ENCODE measurements at places on chromosomes 6 and 20. TPM values are rescaled to one million over a fixed set of nuclear protein-coding genes. Genes with fewer than 3 reads are reported as not detected.

DNA sequence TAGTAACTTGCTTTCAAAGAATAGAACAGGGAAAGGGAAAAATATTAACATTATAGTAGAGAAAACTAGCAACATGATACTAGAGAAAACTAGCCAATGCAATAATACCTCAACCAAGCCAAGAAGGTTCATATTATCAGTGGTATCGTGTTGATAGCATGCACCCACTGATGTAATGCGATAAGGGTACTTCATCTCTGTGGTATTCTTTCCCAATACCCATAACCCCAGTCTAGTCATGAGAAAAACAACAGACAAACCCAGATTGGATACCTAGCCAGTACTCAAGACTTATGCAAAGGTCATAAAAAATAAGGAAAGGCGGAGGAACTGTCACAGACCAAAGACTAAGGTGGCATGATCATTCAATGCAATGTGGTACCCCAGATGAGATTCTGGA is 21.0 kb downstream of the BLOC1S5 start:
- DNase-seq: no peak

Gene CDC40
- 17.5 TPM for total RNA-seq

- no peak for DNase-seq
Observed at GRCh38 chr6:35260591-35261570, 1.3 kb downstream of the ZNF76 start.

DNA sequence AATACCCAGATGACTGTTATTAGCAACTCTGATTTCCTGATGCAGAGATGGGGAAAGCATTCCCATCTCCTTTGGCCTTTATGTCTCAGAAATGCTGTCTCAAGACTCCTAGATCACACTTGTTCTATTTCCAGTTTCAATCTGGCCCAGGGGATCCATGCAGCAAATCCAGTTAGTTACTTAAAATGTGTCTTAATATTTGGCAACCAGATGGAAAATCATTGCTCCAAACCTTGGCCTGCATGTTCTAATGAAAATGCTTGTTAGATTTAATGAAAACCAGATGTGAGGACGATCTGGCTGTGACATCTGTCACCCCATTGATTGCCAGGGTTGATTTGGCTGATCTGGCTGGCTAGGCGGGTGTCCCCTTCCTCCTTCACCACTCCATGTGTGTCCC is 125.2 kb downstream of the TSHZ2 start:
- no peak for DNase-seq

Gene SIRPG
- not detected for total RNA-seq

DNA sequence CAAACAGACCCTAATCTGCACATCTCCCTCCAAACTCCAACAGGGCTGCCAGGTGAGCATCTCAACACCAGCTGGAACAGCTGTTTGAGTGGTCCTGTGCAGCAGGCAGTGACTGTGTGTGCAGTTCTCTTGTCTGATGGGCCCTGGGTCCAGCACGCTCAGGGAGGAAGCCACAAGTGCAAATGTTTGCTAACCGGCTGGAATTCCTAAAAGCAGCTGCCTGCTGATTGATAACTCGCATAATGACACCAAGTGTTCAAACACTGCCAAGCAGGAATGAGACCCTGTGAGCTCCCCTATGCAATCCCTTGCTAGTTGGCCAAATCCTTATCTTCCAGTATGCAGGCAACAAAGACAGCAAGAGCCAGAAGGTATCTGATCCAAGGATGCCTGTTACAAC is 650.6 kb downstream of the CBLN4 start:
- no peak for DNase-seq

- no peak for DNase-seq
Observed at GRCh38 chr20:22449188-22449973, 135.0 kb downstream of the FOXA2 start.

DNA sequence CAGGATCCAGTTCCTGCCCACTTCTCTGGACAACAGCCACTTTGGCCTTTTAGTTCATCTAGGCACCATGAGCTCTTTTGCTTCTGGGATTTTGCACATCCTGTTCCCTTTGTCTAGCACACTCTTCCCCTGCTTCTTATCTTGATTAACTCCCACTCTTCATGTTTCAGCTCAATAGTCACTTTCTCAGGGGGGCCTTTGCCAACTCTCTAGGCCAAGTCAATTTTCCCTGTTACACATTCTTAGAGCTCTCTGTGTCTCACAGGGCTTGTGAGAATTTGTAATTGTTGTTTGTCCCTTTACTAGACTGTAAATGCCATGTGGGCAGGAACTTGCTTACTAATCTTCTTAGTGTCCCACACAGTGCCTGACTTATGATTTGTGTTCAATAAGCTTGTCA is 58.1 kb upstream of the EPB41L1 start:
- no peak for DNase-seq

DNA sequence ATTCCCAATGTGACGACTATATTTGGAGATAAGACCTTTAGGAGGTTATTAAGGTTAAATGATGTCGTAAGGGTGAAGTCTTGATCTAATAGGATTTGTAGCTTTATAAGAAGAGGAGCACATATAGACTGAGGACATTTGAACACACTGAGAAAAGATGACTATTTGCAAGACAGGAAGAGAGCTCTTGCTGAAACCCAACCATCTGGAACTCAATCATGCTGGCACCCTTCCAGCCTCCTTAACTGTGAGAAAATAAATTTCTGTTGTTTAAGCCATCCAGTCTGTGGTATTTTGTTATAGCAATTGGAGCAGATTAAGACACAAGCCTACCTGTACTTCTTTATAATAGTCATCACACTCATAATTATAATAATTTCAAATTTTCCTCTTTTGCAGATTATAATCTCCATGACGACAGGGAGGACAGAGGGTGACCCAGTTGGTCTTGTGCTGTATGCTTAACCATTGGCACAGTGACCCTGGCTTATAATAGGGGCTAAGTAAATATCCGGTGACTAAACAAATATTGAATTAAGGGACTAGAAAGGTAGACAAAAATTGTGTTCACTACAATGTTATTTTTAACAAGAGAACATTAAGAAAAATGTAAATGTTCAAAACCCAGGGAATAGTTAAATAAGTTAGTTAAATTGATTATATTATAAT is 206.4 kb upstream of the HDDC2 start:
- no peak for DNase-seq

DNA sequence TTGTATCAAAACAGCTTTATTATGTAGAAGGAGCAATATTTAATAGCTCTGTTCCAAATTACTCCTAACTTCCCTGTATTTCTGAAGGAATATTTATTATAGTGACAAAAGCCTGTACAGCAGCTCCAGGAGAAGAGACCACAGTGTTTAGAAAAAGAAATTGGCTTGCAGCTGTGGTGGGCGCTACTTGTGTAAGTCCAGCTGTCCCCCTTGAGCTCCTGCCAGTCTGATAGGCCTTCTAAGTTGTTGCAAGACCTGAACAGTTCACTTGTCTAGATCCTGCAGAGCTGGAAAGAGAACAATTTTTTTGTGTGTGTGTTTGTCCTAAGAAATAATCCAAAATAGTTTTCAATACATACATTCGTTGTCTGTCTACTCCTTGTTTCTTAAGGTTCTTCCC is 86.6 kb downstream of the JARID2 start:
- DNase-seq: no peak

DNA sequence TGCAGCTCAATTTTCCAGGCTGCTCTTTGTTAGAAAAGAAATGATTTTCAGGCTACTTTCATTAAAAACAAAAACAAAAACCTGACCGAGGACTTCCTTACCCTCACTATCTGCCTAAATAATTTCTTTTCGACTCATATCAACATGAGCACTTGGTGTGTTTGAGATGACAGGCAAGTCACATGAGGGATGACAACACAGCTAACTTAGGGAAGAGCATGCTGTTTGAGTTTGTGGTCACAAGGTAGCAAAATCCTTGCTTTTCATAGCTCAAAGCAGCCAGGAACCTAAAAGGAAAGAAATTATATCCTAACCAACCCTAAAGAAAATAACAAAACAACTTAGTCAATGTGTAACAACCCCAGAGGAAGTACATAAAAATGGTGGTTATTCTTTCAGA is 459.5 kb downstream of the KIF16B start:
- no peak for DNase-seq

- peak; percentile 1 for DNase-seq
Observed at GRCh38 chr6:92777146-92777740, 642.1 kb downstream of the EPHA7 start.

- DNase-seq: no peak
Observed at GRCh38 chr6:3265671-3266070, 6.9 kb downstream of the PSMG4 start.

- peak; percentile 94 for DNase-seq
Observed at GRCh38 chr6:107304421-107305025, 154.8 kb downstream of the PDSS2 start.

Gene VIP
- not detected for total RNA-seq

Gene NDRG3
- total RNA-seq: 20.8 TPM

Gene CD24
- total RNA-seq: 397 TPM

DNA sequence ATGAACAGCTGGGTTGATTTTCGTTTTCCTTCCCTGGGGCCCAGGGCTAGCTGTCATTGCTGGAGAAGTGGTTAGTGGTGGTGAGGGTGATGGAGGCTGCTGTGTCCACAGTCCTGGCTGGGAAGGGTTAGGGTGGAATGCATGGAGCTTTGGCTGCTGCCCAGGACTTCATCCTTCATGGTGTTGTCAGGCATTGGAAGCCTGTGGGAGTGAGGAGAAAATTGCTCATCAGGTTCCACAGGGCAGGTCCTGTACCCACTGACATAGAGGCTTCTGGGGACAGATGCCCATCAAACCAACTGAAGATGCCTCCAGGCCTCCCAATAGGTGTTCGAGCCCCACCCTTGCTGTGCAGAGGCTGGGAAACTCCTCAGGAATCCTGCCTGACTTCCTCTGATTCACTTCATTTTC is 262.4 kb upstream of the SUPT3H start:
- peak; percentile 40 for DNase-seq

Gene ECT2L
- total RNA-seq: not detected

- no peak for DNase-seq
Observed at GRCh38 chr6:129446272-129447197, 263.4 kb downstream of the ARHGAP18 start.

DNA sequence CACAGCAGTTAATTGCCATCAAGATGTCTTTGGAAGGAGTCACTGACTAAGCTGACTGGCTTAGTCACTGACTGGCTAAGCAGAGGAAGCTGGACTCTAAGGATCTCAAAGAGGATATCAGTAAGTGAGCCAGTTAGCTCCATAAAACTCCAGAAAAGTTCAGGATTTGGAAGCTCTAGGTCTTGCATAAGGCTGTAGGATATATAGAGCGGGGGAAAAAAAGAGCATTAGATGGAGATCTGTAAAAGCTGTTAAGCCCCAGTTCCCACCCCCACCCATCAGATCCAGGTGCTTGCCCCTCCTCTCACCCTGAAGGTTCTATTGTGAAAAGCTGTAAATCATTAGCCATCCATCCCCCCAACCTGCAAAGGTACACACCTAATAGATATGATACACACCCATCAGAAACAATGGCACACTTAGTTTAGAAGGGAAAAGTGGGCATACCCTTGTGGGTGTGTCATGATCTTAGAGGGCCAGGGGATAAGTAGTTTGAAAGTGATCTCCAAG is 32.2 kb downstream of the CARMIL1 start:
- DNase-seq: peak; percentile 71

Gene BPI
- total RNA-seq: not detected

DNA sequence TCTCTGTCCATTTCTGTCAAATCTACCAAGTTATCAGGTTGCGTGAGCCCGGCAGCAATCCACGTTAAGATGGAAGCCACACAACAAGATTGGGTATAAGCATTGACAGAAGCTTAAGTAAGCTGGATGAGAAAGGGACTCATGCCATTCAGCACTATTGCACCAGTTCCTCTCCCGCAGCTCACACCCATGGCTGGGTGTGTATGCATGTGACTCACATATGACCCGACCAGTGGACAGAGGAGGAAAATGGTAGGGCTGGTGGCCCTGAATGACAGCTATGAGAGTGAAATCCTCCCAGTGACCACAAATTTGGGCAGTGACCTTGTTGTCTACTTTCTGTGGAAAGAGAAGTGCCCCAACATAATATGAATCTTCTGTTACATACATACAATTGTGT is 113.5 kb downstream of the OTOR start:
- no peak for DNase-seq

- DNase-seq: no peak
Observed at GRCh38 chr6:13923527-13924145, 1.1 kb upstream of the RNF182 start.

DNA sequence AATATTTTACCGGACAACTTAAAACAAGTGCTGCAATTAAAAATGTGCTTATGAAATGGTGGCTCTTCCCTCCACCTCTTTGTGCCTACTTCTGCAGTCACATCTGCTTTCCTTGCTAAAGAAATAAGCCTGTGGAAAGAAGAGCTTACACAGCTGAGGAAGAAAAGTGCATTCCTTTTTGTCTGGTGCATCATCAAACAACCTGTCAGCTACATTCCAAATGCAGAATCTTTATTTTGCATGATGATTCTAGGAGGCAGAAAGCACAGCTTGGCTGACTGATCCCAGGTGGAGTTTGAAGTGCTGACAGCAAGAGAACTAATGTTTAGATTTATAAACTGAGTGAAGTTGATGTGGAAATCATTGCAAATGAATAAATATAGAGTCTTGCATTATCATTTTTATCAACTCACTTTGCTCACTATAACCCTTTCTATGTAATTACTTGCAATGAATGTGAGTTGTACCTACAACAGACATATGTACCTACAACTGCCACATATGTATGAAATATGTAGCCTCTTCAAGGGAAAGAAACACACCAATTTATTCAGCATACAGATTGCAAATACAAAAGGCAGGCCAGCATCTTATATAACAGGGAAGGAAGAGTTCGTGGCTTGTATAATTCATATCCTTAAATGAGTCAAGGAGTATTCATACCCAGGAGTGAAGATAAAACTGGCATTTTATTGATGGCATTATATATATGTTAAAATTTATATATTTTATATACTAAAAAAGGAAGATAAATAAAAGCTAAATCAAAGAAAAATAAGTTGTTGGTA is 223.4 kb upstream of the MCHR2 start:
- DNase-seq: no peak

Gene BMP2
- total RNA-seq: 2.0 TPM

- DNase-seq: no peak
Observed at GRCh38 chr6:56282391-56282790, 35.0 kb upstream of the COL21A1 start.

GRCh38 chr6:74075323-74075722 is 379.3 kb downstream of the CD109 start:
- peak; percentile 37 for DNase-seq

DNA sequence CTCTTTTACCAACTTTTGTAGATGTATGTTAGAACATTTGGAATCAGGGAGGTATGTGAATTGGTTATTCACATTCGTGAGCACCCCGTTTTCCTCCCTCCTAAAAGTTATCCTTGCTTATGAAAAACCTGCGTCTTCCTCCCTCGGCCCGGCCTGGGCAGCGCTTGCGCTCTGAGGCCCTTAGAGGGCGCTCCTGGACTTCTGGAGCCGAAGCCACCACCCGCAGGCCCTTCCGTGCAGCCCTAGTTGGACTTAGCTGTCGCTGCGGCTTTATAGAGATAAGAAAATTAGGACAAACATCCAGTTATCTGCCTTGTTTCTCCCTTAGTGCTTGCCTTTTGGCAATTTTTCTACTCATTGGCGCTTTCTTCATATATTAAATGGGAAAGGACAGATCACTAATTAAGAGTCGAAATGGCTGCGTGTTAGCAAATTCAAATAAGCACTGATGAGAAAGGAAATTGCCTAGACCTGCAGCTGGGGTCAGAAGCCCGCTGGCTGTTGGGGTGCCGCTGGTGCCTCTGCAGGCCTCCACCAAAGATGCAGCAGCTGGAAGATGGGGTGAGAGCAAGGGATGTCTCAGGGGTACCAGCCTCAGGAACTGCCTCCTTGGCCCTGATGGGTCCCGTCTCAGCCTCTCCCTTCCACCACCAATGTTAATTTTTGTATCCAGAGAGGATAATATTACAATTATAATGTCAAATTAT is 5.2 kb downstream of the FNDC1 start:
- peak; percentile 46 for DNase-seq

Gene MUC21
- not detected for total RNA-seq

Data from mammary epithelial cell (primary cell).